ENCODE measurements at places on chromosomes 6 and 20. TPM values are rescaled to one million over a fixed set of nuclear protein-coding genes. Genes with fewer than 3 reads are reported as not detected.

Gene SAMD3
- 57.6 TPM for total RNA-seq

Gene DLL1
- not detected for total RNA-seq

Gene TNF
- total RNA-seq, result 172 TPM

Gene RNF217
- total RNA-seq, result 1.1 TPM

Gene PTCHD4
- total RNA-seq, result not detected

Gene TREML2
- 23.3 TPM for total RNA-seq

Gene PRRT1
- 0.32 TPM for total RNA-seq

Gene NRSN1
- not detected for total RNA-seq

Gene MAN1A1
- total RNA-seq, result 28.1 TPM

Gene LY6G6D
- not detected for total RNA-seq

Gene ZNF165
- total RNA-seq, result 0.44 TPM

Gene BPI
- not detected for total RNA-seq

Gene CCM2L
- not detected for total RNA-seq

Gene MCHR2
- not detected for total RNA-seq

Gene DEFB132
- not detected for total RNA-seq

Gene CAGE1
- total RNA-seq, result not detected

Gene DSP
- not detected for total RNA-seq

Gene FAM209B
- total RNA-seq, result 2.7 TPM

Gene TM9SF4
- 44.4 TPM for total RNA-seq

Data from T-helper 1 cell treated with Interleukin-12 subunit alpha and Interleukin-12 subunit beta and Interleukin-4 antibody, amounts not matched to agents 30 ng/mL and 1 ng/mL, for 36 hours (primary cell).